CD4-positive, alpha-beta T cell treated with Interleukin-6 at 100 ng/mL for 8 hours (primary cell): ENCODE measurements at places on chromosomes 4 and X.

- no peak for DNase-seq
These were observed 552.6 kb downstream of the PCDH19 start for GRCh38 chrX:99857455-99857854.

DNA sequence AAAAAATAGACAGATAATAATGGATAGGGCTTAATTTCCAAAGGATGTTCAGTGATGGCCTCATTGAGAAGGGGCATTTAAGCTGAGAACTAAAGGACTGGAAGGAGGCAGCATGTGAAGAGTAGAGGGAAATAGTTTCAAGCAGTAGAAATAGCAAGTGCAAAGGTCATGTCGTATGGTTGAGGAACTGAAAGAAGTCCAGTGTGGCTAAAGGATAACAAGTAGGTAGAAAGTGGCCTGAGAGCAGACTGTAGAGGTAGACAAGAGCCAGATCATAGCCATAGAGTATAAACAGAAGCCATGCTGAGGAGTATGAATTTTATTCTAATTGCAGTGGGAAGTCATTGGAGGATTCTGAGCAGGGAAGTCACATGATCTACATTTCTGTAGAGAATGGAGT lies 72.3 kb downstream of the GRIA3 start:
- DNase-seq, result no peak

DNA sequence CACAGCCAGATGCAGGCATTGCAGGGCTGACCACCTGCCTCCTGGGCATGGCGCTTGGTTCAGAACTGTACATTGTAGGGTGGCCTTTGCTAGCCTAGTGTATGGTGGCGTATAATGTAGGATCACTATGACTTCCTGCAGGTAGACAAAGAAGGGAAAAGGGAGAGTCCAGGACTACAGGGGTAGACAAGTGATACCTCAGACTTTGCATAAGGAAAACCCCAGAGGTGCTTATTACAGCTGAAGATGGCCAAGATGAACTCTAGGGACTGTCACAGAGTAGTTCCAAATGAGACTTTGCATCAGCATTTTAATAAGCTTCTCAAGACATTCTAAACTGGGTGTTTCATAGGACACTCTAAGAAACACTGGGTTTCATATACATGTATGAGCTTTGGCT lies 116.4 kb upstream of the PUDP start:
- no peak for DNase-seq

DNA sequence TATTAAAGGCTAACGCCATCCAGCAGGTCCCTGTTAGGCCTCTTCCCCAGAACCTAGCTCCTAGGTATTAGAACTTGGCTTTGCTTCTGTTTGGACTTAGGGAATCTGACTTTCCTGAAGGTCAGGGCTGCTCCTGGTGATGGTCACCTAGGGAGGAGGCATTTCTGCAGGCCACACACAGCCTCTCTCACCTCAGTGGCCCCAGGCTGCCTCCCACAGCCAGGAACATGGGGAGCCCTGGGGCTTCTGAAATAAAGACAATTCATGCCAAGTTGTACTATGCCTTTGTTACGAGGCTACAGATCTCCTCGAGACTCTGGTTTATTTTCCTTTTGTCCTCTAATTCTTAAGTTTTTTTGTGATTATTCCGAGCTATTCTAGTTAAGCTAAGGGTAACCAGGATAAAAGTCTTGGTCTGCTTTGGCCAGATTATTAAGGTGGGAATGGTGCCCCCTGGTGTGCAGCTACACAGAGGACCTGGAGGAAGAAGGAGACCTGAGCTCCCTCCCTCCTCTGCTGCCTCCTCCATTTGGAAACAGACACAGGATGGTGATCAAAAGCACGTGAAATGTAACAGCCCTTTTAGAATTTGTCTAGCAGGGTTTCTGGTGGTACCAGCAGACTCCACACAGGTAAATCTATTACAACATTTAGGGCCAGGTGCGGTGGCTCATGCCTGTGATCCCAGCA lies 131.0 kb downstream of the DCLK2 start:
- DNase-seq, result no peak

DNA sequence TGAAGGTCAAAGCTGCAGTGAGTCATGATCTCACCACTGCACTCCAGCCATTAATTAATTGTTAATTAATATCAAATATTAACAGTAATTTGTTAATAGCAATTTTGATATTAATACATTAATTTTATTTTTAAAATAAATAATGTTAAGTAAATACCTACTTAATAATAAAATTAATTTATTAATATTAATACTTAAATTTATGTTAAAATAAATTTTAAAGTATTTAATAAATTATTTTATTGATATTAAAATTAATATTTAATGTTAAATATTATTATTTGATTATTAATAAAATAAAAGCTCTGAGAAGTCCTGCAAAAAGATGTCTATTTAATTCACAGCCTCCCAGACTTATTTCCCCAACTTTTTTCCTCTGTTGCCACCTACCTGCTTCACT lies 25.1 kb upstream of the TRIM2 start:
- no peak for DNase-seq

DNA sequence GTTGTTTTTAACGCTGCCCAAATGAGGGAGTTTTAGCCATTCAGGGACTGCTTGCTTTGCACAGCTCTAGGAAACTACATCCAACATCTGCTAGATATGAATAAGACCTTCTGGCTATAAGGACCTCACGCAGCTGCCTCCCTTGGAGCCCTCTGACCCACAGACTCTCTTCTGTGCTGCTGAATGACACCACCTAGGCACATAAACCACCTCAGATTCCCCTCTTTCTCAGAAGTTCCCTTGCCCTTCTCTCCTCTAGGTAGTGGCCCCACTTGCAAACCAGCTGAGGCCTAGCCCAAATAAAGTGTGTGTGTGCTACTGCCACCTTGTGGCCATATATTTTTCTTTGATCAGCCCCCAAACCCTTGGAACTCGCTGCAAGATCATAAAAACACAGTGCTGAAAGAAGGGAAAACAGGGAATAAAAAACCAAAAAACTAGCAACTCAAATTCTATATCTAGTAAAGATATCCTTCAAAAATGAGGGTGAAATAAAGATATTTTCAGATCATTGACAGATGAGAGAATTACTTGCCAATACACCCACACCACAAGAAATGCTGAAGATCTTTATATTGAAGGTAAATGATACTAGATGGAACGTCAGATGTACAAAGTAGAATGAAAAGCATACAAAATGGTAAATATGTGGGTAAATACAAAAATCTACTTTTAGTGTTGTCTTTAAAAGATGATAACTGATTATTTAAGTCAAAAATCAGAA lies 265.9 kb downstream of the ADAMTS3 start:
- DNase-seq, result peak; percentile 30

GRCh38 chrX:15382813-15383212 lies 1.4 kb downstream of the VEGFD start:
- DNase-seq, result no peak
